Renal pelvis (tissue), 12 donors: ENCODE measurements at places on chromosomes 16 and 17. TPM values are rescaled to one million over a fixed set of nuclear protein-coding genes. Genes with fewer than 3 reads are reported as not detected.

The SDR42E1 gene
- polyA plus RNA-seq: 14.7 TPM

The HSD17B1 gene
- polyA plus RNA-seq: 5.3 TPM

The TPSB2 gene
- polyA plus RNA-seq: 0.22 TPM

The SMIM36 gene
- not detected for polyA plus RNA-seq

The SLC25A39 gene
- polyA plus RNA-seq: 135 TPM

The PTGES3L gene
- polyA plus RNA-seq: 1.1 TPM

The ACSM3 gene
- 118 TPM for polyA plus RNA-seq

The ZNF174 gene
- polyA plus RNA-seq: 15.7 TPM

The CA5A gene
- 0.17 TPM for polyA plus RNA-seq

The LDHD gene
- 8.4 TPM for polyA plus RNA-seq

The CAPNS2 gene
- 0.11 TPM for polyA plus RNA-seq

The C1QTNF8 gene
- not detected for polyA plus RNA-seq

The KRTAP9-6 gene
- 0.22 TPM for polyA plus RNA-seq

The CHAD gene
- polyA plus RNA-seq: 4.0 TPM

The TNFRSF17 gene
- polyA plus RNA-seq: not detected

The KRTAP2-3 gene
- polyA plus RNA-seq: not detected

The EFNB3 gene
- 21.3 TPM for polyA plus RNA-seq

The TPPP3 gene
- polyA plus RNA-seq: 64.7 TPM

The SLC47A1 gene
- polyA plus RNA-seq: 26.3 TPM

The NCBP3 gene
- polyA plus RNA-seq: 113 TPM

The TNFRSF13B gene
- not detected for polyA plus RNA-seq

The PMFBP1 gene
- 6.2 TPM for polyA plus RNA-seq

The KRT17 gene
- 1.6 TPM for polyA plus RNA-seq

The KAT7 gene
- 52.5 TPM for polyA plus RNA-seq

The RAD51C gene
- polyA plus RNA-seq: 46.8 TPM

The EPN3 gene
- polyA plus RNA-seq: 16.2 TPM

The ITGA2B gene
- 5.5 TPM for polyA plus RNA-seq

The HIC1 gene
- polyA plus RNA-seq: 24.1 TPM

The NOXO1 gene
- polyA plus RNA-seq: 1.00 TPM

The STH gene
- not detected for polyA plus RNA-seq

The ST6GALNAC2 gene
- 9.2 TPM for polyA plus RNA-seq

The ALOX12 gene
- polyA plus RNA-seq: 2.8 TPM

The GLIS2 gene
- 52.4 TPM for polyA plus RNA-seq

The TK2 gene
- 37.8 TPM for polyA plus RNA-seq
